NCI-H446 treated with DMSO at 0.1 percent for 48 hours (cell line): ENCODE measurements at places on chromosomes 3 and 15.

- DNase-seq, result no peak
These were observed 11.9 kb upstream of the LRTM1 start for GRCh38 chr3:54939557-54940300.

- peak; percentile 64 for DNase-seq
These were observed 132.9 kb downstream of the TPRG1 start for GRCh38 chr3:189304465-189305351.

- no peak for DNase-seq
These were observed 89.2 kb upstream of the CGNL1 start for GRCh38 chr15:57287123-57287521.

- DNase-seq, result no peak
These were observed 106.3 kb upstream of the DLG1 start for GRCh38 chr3:197404754-197405153.

GRCh38 chr15:79903626-79904025 is 6.8 kb upstream of the MTHFS start:
- no peak for DNase-seq

DNA sequence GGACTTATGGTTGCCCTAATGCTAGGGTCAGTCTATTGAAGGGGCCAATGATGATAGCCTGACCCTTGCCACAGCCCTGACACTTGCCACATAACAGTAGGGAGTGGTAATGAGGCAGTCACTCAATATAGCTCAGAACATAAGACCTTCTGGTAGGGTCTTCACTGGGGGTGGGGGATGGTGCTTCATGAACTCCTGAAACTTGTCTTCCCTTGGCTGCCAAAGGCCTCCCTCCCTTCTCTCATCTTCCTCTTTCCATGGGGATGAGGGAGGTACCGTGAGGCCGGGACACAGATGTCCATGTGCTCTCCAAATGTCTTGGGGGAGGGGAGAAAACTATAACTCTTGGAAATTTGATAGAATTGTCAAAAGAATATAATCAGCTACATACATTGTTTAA is 21.1 kb upstream of the THSD4 start:
- no peak for DNase-seq

- DNase-seq, result peak; percentile 26
These were observed 21.6 kb upstream of the PAK6 start for GRCh38 chr15:40217166-40217824.

GRCh38 chr3:61637088-61638051 is 76.0 kb downstream of the PTPRG start:
- DNase-seq, result no peak

DNA sequence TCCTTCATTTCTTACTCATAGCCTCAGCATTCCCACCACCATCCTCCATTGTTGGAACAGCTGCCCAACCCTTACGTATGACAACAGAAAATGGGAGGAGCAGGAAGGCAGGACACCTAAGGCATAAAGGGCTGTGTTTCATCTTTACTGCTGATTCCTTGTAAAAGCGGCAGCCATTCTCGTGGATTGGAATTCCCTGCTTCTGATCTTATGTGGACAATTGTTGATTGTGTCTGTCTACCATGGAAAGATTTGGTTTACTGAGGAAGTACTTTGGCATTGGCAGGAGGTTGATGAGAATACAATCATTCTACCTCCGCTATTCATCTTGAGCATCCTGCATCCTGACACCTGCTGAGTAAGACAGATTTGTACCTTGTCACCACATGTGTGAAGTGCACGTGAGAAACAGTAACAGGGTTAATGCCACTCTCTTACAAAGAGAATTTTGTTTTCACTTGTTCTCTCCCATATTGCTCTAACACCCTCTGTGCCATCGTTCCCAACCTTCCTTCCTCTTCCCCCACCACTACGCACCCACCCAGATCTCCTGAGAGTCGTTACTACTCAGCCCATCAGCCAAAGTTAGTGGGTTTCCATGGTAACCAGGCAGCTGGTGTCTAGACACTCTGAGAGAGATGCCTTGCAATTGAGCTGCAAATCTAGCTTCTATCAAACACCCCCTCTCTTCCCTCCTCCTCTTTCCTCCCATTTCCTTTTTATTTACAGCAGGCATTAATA is 75.7 kb downstream of the GAP43 start:
- DNase-seq, result peak; percentile 33

DNA sequence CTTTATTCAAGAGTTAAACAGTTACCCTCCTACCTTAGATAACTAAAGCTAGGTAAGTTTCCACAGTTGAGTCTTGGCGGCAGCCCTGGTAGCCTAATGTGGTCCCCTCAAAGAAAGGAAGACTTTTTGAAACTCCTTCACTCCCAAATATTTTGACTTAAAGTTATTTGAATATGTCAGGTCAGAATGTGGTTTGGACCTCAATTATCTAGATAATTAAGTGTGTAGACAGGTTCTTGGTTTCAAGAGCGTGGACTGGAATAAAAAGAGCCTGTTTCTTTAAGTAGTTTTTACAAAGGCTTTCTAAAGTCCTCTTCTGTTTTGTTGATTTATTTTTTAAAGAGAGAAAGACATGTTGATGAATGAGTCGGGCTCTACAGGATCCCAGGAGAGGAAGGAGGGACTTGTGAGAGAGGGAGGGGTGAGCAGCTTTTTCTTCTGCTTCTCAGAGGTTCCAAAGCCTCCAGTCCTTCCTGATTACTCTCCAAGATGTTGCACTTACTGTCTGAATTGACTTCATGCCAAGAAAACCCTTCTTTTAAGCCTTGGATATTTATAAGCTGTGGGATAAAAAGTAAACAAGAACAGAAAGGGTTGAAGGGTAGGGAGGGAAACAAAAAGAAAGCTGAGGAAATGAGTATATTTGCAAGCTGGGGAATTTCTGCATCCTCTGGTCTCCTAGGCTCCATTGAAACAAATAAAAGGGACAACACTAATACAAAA is 457.4 kb downstream of the IGSF11 start:
- no peak for DNase-seq

GRCh38 chr15:39517122-39517855 is 63.6 kb upstream of the THBS1 start:
- no peak for DNase-seq

- DNase-seq, result no peak
These were observed 36.2 kb downstream of the KBTBD12 start for GRCh38 chr3:127951276-127951675.

- DNase-seq, result no peak
These were observed 681 bp downstream of the PIK3CB start for GRCh38 chr3:138833899-138834595.

DNA sequence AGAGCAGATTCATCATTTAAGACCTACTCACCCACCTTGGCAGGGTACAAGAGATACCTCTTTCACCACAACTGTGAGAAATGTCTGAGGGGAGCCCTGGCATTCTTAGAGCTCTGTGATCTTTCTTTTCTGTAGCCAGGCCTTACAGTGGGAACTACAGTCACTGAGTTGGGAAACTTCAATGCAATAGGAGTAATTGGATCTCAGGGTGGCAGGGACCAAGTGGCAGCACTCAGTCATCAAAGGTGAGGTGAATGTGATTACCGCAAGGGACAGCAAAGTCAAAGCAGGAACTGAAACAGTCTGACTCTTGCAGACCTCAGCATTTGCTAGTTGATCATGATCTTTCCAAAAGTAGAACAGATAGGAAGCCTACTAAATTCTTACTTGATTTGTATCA is 7.2 kb upstream of the MCF2L2 start:
- no peak for DNase-seq

GRCh38 chr15:60444289-60444912 is 34.5 kb downstream of the ICE2 start:
- DNase-seq, result peak; percentile 14

DNA sequence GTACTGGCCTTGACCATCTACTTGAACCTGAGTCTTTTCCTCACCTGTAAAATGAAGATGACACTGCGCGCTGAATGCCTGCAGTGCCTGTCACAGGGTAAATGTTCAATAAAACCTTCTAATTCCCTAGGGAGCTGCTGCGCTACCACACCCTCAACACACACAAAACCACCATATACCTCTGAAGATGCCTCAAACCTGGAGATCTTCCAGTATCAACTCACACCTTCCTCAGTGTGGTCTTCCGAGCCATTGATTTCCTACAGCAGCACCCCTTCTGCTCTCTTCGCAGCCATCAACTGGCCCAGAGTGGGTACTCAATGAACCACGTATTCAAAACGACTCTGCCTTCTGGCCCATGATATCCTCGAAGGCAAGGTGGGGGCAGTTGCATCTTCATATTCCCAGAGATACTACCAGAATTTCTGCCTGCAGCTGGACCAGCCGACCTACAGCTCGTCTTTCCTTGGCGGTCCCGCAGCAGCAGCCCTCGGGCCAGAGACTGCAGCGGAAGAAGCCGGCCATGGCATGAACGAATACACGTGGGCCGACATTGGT is 695 bp downstream of the RPL32 start:
- no peak for DNase-seq

GRCh38 chr15:36659917-36660316 is 80.5 kb downstream of the CDIN1 start:
- no peak for DNase-seq

DNA sequence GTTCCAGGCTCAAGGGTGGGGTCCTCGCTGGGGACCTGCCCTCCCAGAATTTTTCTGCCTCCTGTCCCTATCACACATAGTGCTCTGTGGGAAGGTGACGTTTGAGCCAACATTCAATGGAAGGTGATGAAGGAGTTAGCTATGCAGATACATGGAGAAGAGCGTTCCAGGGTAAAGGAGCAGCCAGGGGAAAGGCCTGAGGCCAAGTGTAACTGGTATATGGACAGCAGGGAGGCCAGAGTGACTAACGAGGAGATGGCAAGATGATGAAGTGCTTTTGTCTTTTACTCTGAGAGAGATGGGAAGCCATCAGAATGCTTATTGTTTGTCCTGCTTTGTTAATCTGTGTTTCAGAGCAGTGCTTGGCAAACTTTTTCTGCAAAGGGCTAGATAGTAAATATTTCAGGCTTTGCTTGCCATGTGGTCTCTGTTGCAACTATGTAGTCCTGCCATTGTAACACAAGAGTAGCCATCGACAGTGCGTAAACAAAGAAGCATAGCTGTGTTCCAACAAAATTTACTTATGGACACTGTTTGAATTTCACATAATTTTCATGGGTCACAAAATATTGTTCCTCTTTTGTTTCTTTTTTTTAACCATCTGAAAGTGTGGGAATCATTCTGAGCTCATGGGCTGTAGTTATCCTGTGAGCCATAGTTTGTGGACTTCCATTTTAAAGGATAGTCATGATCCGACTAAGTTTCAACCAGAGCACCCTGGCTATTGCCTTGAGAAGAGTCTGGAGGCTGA is 25.8 kb upstream of the PIAS1 start:
- no peak for DNase-seq

DNA sequence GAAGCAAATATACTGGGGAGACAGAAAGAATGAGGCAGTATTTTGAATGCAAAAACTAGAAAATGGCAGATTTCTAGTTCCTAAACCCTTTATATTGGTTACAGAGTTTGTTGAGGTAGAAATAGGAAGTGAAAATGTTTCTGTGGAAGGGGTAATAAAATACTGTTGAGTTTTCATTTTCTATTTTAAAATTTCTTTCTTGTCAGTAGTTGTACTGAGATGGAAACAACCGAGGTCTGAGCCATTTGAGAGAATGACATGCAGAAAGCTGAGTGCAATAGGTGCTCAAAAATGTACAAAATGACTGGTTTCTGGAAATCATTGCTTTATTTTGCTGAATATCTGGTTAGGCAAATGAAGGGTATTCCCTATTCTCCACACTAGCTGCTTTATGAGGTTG is 361.4 kb downstream of the CHL1 start:
- no peak for DNase-seq

DNA sequence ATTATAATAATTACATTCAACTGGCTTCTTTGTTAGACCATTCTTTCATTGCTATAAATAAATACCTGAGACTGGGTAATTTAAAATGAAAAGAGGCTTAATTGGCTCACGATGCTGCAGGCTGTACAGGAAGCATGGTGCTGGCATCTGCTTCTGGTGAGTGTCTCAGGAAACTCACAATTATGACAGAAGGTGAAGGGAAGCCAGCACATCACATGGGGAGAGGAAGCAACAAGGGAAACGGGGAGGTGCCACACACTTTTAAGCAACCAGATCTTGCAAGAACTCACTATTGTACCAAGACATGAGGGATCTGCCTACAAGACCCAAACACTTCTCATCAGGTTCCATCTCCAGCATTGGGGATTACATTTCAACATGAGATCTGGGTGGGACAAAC is 413.1 kb upstream of the ARRDC4 start:
- no peak for DNase-seq

GRCh38 chr3:45083023-45083422 is 56.9 kb downstream of the CLEC3B start:
- no peak for DNase-seq

- DNase-seq, result no peak
These were observed 295.4 kb upstream of the RORA start for GRCh38 chr15:61524545-61524944.

GRCh38 chr3:99084826-99085225 is 183.3 kb upstream of the DCBLD2 start:
- DNase-seq, result no peak
